ENCODE measurements at places on chromosomes 3 and 15.

GRCh38 chr3:36769926-36770325 lies 5.6 kb upstream of the DCLK3 start:
- no peak for DNase-seq

DNA sequence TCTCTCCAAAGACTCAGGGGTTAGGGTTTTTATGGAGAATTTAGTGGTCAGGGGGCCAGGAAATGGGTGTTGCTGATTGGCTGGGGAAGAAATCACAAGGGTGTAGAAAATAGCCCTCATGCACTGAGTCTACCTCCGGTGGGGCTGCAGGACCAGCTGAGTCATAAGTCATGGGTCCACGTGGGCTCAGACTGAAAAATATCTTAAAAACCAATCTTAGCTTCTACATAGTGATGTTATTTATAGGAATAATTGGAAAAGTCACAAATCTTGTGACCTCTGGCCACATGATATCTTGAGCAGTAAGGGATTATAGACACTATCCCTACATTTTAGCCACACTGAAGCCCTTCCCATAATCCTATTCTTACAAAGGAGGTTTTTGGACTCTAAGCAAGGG lies 224.0 kb downstream of the DPH6 start:
- DNase-seq: no peak

DNA sequence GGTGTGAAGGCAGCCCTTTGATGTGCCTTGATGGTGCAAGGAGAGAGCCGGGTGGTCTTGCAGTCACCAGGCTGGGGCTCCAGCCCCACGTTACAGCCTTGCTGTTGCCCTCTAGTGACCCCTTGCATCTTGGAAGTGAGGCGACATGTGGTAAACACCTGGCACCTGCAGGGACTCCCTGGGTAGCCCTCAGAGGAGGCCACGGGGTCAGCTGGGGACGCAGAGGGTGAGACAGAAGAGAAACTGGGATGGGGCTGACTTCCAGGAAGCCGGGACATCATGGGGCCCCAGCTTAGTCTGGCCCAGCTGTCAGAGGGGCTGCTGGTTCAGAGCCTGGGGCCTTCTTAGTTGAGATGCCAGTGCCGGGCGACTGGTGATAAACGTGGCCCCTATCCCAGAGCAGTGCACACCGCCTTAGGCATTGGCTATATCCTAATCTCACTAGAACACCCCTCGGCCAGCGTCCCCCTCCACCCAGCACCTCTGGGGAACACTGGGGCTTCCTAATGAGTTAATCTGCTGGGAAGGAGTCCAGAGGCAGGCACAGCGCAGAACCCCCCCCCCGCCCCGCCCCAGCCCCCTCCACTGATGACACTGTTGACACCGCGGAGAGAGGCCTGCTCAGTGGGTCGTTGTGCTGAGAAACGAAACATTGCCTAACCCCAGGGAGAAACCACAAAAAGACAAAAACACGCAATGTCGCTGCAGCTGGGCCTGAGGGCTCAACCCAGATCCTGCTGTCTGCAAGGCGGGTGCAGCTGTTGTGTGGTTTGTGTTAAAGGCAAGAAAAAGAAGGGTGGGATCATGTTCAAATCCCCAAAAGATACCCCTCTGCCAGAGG lies 60.5 kb upstream of the KLF13 start:
- DNase-seq: peak; percentile 45

DNA sequence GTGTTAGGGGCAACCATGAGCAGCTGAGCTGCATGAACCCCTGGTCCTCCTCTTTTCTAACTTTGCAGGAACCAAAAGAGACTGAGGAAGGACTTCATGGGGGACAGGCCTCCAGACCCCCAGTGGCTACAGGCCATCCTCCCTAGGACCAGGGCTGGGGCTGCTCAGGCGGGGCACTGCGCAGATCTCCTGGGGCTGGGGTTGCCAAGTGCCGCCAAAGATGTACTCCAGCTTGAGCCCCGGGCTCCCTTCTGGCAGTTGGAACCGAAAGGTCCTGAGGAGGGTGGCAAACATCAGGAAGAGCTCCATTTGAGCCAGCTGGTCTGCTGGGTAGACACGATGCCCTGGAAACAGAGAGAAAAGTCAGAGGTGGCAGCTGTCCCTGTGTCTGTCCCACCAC lies 11.1 kb upstream of the PARL start:
- DNase-seq: no peak

- no peak for DNase-seq
Observed at GRCh38 chr3:57206423-57206822, 6.6 kb upstream of the HESX1 start.

DNA sequence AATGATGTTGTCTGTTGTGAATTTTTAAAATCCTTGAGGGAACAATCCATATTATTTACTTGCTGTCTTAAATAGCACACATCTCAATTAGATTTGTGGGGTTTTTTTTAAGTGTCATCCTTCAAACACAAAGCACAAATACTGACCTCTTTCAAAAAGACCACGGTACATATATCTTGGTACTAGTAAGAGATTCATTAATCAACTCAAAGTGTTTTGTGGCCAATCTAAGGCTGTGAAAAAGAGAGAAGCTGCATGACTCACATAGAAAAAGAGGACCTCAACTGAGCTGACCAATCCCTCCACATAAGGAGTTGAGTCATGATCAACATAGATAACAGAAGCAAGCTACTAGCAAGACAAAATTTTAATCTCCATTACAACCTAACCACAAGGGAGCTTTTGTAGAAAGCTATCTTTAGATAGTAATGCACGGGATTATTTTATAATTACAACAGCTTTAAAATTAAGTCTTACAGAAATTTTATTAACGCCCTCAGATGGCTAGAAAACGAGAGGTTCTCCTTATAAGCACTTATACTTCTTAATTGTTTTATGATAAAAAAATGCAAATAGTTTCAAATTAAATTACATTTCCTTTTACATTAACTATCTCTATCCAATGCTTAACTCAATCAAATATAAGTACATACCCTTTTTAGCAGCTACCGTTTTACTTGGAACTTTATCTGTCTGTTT lies 60.5 kb downstream of the TOP2B start:
- no peak for DNase-seq

GRCh38 chr3:99482191-99482590 lies 156.2 kb upstream of the COL8A1 start:
- no peak for DNase-seq

DNA sequence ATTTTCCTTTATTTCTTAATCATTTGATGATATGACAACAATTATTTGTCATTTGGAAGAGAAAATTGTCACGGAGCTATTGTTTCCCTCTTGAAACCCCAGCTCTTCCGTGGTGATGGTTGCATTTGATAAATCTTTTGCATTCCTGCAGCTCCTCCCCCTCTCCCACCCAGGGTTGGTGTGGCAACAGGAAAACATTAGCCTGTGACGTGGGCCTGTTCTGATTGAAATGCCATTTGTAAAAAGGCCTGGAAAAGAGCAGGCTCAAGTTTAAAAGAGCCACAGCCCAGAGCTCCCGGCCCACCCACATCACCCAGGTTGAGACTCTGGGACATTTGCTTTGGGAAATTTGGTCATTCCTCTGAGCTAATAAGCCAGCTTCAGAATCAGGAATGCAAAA lies 282.5 kb downstream of the RPLP1 start:
- no peak for DNase-seq

DNA sequence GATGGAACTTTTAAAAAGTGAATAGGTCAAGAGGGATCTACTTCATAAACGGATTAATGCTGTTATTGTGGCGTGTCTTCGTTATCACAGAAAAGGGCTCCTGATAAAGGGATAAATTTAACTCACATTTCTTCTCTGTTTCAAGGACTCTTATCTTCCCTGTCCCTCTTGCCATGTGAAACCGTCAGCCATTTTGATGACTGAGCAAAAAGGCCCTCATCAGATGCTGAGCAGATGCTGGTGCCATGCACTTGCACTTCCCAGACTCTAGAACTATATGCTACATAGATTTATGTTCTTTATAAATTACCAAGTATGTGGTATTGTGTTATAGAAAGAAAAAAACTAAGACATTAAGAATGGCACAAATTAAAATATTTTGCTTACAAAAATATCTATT lies 1011.8 kb upstream of the GBE1 start:
- DNase-seq: no peak

- no peak for DNase-seq
Observed at GRCh38 chr3:23263796-23264195, 60.7 kb downstream of the UBE2E2 start.

DNA sequence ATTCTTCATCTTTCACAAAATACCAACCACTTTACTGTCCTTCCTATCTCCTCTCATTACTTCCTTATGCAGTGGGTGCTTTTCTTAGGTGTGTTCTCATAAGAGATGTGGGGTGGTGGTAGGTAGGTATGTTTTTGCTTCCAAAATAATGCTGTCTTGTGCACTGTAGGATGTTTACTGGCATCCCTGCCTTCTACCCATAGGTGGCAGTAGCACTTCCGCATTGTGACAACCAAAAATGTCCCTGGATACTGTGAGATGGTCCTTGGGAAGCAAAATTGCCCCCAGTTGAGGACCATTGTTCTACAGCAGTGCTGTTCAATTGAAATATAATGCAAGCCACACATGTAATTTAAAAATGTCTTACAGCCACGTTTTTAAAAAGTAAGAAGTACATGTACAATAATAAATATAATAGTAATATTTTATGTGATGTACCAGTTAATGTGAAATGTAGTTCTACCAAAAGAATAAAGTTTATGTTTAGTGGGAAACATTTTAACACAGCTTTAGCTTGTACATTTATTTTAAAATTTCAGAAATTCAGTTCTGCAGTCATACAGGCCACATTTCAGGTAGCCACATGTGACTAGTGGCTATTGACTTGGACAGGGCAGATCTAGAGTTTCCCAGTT lies 75.2 kb downstream of the NEO1 start:
- no peak for DNase-seq

GRCh38 chr3:197750396-197750831 lies 731 bp downstream of the FYTTD1 start:
- DNase-seq: peak; percentile 30

DNA sequence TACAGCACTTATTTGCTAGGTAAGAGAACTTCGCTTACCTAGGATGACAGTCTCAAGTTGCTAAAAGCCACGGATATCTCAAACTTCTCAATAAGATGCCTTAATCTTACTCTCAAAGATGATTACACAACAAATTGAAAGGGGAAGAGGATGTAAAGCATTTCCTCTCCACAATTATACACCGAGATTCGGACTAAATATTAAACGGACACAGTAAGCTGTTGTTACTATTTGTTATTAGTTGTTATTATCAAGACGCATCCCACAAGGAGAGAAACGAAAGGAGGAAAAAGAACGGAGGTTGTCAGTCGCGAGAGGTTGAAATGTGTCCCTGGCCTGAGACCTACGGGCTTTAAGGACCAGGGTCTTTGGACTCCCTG lies 660 bp downstream of the ZNF106 start:
- no peak for DNase-seq
